ENCODE measurements at places on chromosomes 3 and 15.

DNA sequence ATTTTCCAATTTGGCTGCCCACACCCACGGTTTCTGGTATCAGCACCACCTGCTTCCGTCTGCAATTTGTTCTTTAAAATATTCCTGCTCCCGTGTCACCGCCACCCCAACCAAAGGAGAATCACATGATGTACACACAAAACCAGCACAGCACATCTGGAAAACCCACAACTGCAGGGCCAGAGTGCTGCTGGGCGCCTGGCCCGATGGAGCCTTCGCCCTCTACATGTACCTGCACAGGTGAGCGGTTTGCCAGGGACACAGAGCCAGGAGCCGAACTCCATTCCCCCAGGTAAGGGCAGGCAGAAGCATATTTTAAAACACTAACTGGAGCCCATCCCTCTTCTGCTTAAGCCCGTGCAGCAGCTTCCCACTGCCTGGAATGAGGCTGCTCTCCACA is 75.6 kb downstream of the ADAMTS17 start:
- DNase-seq: no peak

GRCh38 chr15:92625251-92625980 is 30.2 kb downstream of the FAM174B start:
- DNase-seq: no peak

DNA sequence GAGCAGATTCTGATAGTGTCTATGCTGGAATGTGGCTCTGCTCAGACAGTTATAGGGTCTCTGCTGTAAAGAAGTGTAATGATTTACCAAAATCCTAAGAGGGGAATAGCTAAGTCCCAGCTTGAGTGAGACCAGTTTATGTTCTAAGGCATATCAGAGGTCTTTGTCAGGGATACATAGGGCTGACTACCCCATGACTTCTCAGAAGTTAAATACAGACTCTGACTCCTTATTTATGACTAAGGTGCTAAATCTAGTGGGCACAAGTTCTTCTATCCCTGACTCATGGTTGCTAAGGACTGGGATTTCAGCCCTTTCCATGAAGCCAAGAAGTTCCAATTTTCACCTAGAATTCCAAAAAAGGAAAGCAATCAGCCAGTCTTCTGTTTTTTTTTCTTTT is 192.6 kb upstream of the POU1F1 start:
- no peak for DNase-seq

GRCh38 chr3:66372681-66373350 is 128.0 kb downstream of the LRIG1 start:
- DNase-seq: peak; percentile 68

Data from CD4-positive, alpha-beta T cell treated with Interleukin-17A for 1 hour (primary cell).